ENCODE measurements at places on chromosomes 1 and 21.

DNA sequence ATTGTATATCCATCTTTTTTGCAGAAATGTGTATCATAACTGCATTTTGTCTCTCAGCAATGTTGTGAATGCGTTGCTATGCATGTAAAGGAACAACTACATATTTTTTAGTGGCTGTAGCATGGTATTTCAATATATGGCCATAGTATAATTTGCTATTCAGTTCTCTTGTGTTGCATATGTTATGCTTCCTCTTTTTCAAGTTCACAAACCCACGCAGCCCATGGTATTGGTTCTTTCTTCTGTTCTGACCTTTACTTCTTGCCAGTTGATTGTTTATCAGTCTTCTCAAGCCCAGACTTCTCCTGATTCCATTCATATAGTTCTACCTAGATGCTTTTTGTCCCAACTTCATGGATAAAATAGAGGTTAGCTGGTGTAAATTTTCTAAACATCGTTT is 6.1 kb downstream of the SLC22A15 start:
- no peak for DNase-seq

DNA sequence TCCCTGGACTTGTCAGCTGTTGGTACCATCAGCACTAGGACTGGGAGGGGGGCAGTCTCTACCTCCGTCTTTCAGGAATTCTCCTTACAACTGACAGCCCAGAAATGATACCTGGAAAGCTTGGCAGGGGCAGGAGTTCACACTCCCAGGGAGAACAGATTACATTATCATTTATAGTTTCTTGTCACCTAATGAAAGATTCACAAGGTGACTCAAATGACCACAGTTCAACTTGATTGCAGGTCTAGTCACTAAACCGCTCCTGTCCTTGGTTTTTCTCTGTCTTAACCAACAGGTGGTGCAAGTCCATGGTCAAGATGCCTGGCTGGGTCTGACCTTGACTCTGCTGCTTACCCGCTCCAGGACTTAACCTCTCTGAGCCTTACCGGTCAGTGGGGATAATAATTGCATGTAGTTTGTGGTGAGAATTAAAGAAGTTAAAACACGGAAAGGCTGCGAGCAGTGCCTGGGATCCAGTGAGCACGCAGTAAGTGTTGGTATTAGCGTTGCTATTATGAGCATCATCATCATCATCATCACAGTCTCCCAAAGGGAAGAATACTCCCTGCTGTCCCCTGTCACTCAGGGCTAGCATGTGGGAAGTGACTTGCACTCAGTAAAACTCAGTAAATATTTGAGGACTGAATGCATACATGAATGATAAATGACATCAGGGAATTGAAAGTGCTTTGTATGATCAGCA is 125.3 kb upstream of the CD34 start:
- DNase-seq, result no peak

DNA sequence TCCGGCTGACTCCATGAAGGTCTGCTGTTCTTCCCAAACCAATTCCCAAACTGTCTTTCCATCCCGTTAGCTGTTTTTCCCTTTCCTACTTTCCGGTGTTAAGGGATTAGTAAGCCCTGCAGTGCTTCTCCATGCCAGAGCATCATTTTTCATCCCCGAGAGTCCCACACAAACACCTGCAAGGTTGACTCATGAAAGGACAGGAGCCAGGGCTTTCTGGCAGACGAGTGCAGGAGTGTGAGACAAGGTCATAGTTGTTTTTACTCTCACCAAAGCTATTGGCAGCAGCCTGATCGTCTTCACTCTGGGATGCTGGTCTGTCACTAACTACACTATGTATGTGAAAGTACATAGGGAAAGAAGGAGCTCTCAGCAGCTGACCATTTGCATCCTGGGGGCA is 10.2 kb upstream of the BECN2 start:
- no peak for DNase-seq

DNA sequence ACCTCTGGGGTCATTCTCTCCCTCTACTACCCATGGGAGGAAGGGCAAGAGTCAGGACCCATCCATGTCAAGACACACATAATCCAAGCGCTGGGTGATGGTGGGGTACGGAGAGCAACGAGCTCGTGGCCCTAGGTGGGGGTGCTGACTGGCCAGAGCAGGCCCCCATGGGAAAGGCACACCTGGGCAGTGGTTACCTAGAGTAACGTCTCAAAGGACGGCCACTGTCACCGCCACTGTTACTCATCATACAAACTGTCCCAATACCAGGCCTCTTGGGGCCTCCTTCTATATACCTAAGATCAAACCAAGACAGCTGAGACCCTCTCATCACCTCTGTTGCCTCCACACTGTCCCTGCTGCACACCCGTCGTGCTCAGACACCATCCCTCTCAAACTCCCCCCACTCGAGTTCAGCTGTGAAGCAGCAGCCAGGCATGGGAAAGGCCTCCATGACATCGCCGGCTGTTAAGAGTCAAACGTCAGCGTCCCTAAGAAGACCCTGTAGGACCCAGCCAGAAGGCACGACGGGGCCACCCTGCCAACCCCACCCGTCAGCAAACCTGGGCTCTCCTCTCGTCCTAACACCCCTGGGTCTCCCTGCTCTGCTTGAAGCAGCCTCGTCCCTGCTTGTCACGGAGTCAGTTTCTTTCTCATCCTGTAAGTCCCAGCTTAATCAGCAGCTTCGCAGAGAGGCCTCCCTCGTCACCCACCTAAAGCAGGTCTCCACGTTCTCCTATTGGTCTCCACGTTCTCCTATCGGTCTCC is 15.3 kb downstream of the NPHP4 start:
- DNase-seq, result no peak

- no peak for DNase-seq
Observed at GRCh38 chr1:77704736-77705135, 22.3 kb upstream of the ZZZ3 start.

Data from CD4-positive, alpha-beta T cell treated with Interleukin-12 subunit alpha and Interleukin-12 subunit beta, for 1 hour (primary cell).